D341Med (cell line): ENCODE measurements at places on chromosomes 3 and 15.

- DNase-seq, result no peak
Observed at GRCh38 chr3:171189394-171190080, 163.0 kb upstream of the SLC2A2 start.

GRCh38 chr3:65070968-65071367, 383.2 kb upstream of the ADAMTS9 start:
- no peak for DNase-seq

DNA sequence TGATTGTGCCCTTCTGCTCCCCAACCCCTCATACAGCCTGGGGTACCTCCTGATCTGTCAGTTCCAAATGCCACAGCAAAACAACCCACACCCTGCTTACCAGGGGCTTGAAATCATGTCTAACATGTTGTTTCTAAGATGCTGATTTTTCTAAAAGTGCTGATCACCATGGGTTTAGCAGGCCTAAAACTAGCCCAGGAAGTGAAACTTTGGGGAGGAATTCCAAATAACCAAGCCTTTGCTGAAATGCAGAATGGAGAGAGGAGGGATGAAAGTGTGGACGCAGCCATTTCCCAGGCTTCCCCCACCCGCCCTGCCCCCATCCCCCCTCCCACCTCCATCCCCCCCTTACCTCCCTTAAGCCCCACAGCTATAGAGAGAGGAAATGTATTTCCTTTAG, 2.0 kb upstream of the HRH1 start:
- DNase-seq, result no peak

DNA sequence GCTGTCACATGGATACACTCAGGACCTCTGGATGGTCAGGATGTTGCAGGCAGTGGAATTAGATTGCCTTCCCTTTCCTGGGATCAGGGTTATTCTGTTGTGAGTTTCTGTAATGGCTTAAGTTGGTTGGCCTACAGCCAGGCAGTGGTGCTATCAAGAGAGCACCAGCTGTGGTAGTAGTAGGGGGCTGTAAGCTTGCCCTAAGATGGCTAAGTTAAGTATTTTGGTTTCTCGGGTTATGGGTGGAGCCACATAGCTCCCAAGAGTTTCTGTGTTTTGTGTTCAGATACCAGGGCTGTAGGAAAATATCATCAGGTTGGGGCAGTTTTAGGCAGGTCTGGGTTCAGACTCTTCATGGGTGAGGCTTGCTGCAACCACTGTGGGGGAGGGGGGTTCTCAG, 59.6 kb downstream of the LEKR1 start:
- DNase-seq, result no peak

- DNase-seq, result no peak
Observed at GRCh38 chr3:165642761-165643420, 194.3 kb downstream of the BCHE start.
